ENCODE measurements at places on chromosomes 3 and 15.

DNA sequence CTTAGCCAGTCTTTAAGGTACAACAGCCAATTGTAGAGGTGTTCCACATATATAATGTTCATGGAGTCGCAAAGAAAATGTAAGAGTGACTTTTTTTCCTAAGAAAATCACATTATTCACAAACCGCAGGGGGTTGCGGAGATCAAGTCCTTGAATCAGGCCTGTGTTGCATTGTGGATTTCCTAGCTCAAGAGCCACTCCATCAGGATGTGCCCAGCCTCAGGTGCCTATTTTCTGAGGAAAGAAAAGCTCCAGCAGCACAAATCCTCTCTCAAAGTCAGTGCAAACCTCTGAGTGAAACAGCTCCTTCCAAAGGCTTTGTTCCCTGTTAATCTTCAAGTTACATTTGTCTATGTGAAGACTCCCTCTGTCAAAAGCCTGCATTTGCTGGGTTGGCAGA, 349.4 kb downstream of the CLSTN2 start:
- DNase-seq, result no peak

DNA sequence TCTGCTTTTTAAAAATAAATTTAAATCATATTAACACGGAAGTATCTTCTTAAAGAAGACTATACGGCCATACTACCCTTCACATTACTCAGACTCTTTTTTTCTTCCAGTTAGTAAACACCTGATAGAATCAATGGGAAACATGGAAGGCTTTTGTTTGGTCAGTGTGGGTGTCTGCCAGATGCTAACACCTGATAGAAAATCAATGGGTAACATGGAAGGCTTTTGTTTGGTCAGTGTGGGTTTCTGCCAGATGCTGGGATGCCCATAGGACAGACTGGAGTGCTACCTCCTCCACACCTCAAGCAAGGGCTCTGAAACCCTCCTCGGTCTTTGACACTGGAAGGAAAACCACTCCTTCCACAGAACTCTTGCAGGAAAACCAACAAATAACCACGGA, 29.2 kb downstream of the HACL1 start:
- DNase-seq, result no peak

DNA sequence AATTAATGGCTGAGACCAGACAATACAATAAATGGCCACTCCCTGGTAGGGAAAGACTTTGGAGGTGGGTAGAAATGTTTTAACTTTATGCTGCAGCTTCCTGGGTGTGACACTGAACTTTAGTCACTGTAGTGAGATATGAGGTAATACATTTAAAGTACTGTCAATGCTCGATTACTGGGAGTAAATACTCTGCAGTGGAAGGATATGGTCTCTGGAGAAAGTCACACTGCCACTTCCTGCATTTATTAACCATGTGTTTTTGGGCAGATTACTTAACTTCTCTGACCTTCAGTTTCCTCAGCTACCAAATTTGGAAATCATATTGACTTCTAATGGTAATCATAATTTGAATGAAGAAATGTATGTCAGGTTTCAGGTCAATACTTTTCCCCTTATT, 317.1 kb upstream of the TGFBR2 start:
- DNase-seq, result no peak

DNA sequence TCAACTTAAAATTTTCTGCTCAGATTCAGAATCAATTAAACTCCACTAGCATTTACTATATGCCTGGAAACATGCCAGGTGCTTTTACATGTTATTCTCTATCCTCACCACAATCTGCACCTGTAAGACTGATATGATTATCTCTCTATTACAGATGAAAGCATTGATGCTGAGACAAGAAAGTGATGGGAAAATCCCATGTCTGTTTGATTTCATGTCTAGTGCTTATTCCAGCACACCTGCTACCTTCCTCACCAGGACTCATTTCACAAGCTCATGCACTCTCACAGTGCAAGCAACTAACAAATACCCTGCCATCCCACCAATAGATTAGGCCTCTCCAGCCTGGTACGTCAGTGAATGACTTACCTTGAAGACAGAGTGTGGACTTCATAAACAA, 25.0 kb upstream of the BCL6 start:
- no peak for DNase-seq

DNA sequence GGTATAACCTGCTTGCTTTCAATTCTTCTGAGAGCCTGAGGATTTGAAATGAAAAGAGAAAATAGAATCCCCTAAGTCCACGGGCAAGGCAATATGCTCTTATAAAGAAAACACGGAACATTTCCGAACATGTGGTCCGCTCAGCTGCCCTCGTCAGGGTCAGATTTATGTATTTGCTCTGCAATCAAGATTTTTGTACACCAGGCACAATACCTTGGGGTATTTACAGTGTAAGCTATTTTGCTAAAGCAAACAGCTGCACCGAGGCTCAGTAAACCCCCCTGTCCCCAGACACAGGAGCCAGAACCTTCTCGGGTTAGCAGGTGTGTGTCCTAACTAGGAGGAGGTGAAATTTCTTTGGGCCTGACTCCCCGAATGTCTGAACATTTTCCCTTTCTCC, 155.8 kb upstream of the LRIG1 start:
- DNase-seq, result no peak

DNA sequence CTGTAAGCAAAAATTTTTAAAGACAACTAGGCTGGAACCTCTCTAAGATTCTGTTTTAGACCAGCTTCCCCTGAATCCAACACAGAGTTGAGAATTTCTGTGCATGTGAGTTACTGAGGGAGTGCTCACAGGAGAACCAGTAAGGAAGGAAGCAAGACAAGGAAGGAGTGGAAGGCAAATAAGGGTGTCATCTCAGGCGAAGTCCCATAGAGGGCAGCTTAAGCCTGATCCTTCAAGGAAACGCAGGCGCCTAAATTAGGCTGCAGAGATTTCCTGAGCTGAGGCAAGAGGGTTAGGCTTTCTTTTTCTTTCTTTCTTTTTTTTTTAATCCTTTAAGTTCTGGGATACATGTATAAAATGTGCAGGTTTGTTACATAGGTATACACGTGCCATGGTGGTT, 36.2 kb upstream of the COL6A6 start:
- no peak for DNase-seq

DNA sequence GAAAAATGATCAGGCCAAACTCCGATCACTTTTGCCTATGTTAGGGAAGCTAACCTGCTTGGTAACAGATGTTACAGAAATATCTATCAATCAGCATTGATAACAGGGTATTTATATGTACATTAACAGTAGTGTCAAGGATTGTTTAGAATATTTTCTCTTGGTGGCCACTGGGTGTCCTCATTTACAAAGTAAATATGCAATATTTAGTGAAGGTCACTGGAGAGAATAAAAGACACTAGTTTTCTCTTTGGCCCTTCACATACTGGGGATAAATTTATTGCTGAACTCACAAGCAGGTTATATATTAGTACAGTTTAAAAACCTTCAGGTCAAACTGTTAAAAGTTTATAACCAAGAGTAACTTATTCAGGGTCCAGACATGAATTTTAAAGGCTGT, 69.0 kb downstream of the TIGIT start:
- no peak for DNase-seq

- no peak for DNase-seq
Measured at GRCh38 chr3:9184461-9184835, 65.0 kb downstream of the SRGAP3 start.

DNA sequence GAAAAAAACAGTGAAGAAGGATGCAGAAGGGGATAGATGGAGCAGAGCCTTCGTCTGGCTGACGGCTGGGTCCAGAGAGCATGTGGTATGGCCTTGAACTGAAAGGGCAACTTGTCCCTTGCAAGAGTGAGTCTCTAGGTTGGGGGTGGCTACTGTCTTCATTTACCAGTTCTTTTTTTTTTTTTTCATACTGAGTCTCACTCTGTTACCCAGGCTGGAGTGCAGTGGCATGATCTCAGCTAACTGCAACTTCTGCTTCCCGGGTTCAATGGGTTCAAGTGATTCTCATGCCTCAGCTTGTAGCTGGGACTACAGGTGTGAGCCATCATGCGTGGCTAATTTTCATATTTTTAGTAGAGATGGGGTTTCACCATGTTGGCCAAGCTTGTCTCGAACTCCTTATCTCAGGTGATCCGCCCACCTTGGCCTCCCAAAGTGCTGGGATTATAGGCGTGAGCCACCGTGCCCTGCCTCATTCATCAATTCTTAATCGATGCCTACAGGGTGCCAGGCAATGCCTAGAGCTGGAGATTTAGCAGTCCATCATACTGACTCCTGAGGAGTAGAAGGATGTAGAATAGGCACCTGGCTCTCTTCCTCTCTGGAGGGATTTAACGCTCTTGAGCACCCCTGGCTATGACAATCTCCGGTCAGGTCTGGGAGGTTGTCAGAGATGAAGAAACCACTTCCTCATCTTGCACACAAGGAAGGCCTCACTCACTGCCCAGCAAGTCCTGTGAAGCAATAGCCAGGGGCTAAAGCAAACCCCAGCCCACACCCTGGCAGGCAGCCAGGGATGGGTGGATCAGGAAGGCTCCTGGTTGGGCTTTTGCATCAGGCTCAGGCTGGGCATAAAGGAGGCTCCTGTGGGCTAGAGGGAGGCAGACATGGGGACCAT, at the start of gene CAMP:
CAMP (plus strand) TSS at position 880 of the 898 bp plus-strand sequence; CDS start at position 897, 17 bp downstream.
- no peak for DNase-seq

DNA sequence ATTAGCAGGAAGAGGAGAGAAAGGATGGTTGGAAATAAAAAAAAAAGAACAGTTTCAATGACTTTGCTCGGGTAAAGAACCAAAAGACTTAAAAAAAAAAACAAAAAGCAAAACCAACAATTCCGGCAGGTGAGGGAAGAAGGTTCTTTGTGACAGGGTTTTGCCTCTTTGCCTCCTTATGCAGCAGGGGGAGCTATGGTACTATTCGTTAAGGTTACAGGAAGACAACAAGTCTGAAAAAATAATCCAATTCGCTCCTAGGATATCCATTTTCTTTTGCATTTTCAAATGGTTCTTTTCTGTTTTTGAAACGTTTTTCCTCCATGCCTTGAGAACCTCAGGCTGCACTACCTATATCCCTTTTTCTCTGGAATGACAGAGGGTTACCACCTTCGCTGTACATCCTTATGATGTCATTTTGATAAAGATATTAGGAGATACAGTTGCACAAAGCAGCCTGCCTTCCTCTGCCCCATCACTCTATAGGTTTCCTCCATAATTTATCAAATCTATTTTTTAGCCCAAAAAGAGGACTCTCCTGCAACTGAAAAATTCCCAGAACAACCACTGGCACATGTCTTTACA, 55.0 kb downstream of the CFAP20DC start:
- no peak for DNase-seq

Measured in activated CD8-positive, alpha-beta memory T cell treated with anti-CD3 and anti-CD28 coated beads for 4 hours (primary cell).